ENCODE measurements at places on chromosomes 13 and 19. TPM values are rescaled to one million over a fixed set of nuclear protein-coding genes. Genes with fewer than 3 reads are reported as not detected.

Gene ETHE1
- 78.2 TPM for total RNA-seq

Gene UBE2L5
- not detected for total RNA-seq

Gene IGFL3
- not detected for total RNA-seq

GRCh38 chr13:27970382-27971235 is 1.5 kb upstream of the CDX2 start:
- DNase-seq, result no peak

GRCh38 chr13:113028336-113029060 is 59.5 kb downstream of the MCF2L start:
- DNase-seq, result no peak

GRCh38 chr13:24355103-24355502 is 45.7 kb downstream of the C1QTNF9 start:
- no peak for DNase-seq

DNA sequence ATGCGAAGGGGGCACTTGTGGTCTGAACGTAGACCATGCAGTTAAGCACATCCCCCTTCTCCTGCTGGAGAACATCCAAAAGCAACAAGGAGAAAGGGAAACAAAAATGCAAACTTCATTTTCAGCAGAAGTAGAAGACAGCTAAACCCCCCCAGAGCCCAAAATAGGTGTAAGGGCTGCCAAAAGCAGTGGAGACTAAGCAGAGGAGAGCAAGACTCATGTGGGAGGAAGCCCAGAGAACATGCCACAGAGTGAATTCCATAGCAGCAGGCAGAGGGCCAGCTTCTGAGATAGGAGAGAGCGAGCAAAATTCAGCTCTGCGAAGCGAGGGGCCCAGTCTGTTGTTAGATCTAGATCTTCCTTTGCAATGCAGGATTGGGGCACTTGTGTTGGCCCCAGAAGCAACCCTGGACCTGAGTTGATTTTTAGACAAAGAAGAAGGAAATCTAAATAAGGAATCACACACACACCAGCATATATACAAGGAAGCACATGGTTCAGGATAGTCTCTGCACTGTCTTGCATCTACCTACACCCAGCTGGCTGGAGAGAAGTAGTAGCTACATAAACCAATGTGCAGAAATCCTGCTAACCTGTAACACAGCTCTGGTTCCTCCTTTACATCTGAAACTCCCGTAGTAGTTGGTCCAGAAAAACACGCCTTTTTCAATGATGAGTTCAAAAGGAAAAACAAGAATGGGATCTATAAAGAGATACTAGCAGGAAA is 199.6 kb downstream of the SPRY2 start:
- DNase-seq, result peak; percentile 96

DNA sequence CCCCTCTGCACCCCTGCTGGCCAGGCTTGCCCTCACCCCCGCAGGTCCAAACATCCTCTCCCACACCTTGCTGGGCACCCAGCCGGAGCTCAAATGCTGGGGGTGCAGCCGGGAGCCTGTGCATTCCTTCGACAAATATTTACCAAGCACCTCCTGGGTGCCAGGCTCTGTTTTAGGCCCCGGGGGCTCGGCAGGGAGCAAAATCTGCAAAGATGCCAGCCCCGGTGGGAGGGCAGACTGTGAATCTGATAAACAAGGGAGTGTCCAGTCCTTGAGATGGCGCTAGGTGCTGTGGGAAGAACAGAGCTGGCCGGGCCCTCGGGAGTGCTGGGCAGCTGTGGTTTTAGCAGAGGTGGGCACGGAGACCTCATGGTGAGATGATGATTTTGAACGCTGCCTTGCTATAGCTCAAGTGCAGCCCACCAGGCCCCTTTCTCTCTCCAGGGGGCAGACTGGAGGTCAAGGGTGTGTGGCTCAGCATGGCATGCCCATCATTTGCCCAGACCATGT is 10.6 kb downstream of the NFIX start:
- no peak for DNase-seq

GRCh38 chr13:100833427-100833826 is 158.8 kb upstream of the TMTC4 start:
- no peak for DNase-seq

GRCh38 chr19:1503089-1503924 is 9.5 kb downstream of the ADAMTSL5 start:
- DNase-seq, result peak; percentile 31

Measured in fibroblast of the aortic adventitia (primary cell).